Muscle of back (tissue), 13 donors: ENCODE measurements at places on chromosomes 5 and 9. TPM values are rescaled to one million over a fixed set of nuclear protein-coding genes. Genes with fewer than 3 reads are reported as not detected.

The IFNB1 gene
- polyA plus RNA-seq = not detected

DNA sequence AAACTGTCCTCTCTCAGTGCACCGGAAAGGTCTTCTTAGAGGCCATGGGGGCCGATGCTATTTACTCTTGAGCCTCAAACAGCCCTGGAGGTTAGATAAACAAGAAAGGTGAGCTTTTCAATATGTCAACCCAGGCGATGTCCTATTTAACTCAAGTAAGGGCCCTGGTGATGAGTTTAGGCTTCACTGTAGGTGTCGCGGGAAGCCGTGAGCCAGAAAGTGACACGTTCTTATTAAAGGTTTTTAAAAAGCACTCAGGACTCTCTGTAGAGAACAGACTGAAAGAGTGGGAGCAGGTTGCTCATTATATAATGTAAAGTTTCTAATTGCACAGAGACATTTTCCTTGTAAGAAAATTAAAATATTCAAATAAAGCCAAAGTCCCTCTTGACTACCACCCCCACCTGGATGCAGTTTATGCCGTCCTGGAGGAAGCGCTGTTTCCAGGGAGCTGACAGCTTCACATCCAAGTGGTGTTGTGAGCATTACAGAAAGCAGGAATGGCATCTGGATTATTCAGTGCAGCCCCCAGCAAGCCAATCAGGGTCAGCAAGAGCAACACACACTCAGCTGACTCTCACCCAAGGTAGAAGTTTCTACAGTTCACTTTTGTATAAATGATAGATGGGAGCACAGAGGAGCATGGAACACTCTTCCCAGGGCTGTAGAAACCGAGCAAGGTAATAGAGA lies 280.3 kb downstream of the DRD1 start:
- DNase-seq = no peak

DNA sequence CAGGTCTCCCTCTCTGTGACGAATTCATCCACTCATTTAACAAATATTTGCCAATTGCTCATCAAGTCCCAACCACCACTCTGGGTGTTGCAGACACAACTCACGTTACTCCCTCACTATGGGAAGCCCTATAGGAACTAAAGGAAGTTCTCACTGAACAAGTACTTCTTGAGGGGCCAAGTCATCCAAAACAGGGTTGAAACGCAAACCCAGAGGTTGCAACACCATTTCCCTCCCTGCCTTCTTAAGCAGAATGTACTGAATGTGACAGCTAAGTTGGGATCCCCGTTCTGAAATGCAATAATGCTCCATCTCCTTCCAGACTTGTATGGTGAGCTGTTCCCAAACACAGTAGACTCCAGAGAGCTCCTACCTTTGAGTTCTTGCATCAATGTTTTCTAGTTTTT lies 34.3 kb downstream of the EPB41L4B start:
- no peak for DNase-seq

DNA sequence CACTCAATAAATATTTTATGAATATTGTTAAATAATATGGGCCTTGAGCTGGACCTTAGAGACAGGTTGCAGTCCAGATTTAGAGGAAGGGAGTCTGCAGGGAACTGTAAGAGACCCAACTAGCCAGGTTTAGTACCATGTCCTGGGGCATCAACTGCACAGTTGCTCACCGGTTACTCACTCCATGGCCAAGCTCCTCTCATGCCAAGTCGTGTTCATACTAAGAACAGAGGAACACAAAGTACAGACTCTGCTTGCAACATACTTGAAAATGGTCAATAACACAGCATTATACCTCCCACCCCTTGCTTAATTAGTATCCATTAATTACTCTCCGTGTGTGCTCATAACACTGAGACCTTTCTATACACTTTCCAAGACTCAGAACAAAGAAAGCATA lies 317.6 kb upstream of the PIK3R1 start:
- no peak for DNase-seq

DNA sequence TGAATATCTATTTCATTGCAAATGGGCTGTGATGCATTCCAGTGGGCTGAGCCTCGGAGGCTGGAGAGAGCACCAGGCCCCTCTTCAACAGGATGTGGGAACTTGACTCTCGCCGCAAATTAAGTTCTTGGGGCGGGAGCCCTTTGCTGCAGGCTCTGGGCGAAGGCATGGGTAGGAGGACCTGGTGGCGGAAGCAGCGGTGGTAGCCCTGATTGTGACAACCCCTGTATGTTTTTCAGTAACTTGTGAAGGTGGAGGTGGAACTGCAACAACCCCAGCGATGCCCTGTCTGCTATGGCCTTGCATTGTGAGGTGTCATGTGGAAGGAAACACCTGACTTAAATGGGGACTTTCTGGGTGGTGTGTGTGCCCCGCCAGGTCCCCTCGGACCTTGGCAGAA lies 9.4 kb downstream of the FYB1 start:
- DNase-seq = no peak

The RPL35 gene
- 1,557 TPM for polyA plus RNA-seq

- no peak for DNase-seq
Observed at GRCh38 chr5:93099902-93100347, 481.1 kb downstream of the NR2F1-AS1 start.

The BHMT gene
- 0.98 TPM for polyA plus RNA-seq
